ENCODE measurements at places on chromosomes 2 and 18.
A peak's percentile ranks its signal among the peaks of the same experiment; 100 is the strongest.

GRCh38 chr2:208643145-208643544 lies 236.6 kb downstream of the PTH2R start:
- DNase-seq: no peak

DNA sequence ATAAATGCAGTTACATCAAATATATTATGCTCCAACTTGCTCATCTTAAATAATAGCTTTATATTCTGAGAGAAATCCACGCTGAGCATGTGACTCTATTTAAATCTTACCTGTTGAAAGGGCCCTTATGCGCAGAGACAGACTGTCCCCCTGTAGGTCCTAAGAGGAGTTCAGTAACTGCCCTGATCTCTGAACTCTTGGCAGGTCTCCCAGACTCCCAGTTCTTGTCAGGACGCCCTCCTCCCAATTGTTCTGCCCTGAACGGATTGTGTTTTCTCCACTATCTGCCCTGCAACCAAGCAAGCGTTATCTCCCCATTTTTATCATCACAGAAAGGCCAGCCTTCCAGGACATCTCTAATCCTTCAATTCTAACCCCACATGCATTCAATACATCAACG lies 954.6 kb downstream of the TSN start:
- no peak for DNase-seq

DNA sequence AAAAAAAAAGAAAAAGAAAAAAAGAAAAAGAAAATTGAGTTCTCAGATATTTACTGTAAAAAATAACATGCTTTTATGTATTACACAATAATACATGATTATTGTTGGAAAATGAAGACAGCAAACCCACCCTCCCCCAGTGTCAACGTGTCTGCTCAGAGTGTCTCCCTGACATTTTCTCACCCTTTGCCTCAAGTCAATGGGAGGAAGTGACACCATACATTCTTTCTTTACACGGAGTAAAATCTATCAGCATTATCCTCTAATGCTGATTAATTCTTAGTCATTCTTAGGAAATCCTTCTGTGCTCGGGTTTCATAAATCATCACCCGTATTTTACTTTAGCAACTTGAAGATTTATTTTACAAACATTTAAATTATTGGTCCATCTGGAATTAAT lies 32.0 kb downstream of the CTAGE1 start:
- no peak for DNase-seq

DNA sequence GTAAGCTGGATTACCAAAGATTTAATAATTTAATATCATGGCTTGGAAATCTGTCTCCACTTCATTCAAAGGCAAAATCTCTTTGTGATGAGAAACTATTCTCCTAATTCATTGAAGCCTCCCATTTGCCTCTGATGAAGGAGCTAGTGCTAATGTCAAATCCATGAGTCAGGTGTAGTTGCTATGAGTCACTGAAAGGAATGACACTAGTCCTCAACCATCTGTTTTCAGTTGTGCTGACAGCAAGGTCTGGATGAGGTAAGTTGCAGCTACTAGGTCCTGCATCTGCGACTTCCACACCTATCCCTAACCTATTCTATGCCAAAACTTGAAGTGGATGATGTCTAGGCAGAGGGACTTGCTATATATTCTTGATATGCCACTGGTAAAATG lies 324.0 kb upstream of the UBE2E3 start:
- DNase-seq: no peak

DNA sequence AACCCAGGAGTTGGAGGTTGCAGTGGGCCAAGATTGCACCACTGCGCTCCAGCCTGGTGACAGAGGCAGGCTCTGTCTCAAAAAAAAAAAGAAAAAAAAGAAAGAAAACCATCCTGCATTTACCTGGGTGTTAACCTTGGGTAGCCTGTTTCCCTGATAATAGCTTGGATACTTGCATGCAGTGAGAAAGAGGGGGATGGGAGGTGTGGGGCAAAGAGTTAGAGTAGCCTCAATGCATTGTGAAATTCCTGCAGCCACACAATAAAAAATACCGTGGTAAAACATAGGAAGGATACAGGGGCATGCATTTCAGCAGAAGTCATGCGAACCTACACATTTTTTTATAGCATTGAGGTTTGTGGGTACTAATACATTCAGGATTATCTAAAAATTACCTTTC lies 76.6 kb upstream of the ZNF516 start:
- no peak for DNase-seq

DNA sequence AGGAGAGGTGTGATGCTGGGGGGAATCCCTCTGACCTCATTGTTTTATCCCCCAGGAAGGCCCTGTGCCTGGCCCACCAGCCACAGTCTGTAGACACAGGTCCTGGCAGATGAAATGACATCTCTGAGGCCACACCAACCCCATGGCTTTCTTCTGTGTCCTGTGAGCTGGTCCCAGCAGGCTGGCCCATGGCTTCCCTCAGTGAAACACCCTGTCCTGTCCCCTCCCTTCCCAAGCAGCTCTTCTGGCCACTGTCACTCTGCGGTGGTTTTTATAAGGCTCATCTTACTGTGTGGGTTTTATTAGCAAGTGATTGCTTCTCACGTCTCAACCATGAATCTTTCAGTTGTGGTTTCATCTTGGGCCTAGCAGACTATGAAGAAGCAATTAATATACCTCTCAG lies 102.8 kb upstream of the STPG4 start:
- no peak for DNase-seq

DNA sequence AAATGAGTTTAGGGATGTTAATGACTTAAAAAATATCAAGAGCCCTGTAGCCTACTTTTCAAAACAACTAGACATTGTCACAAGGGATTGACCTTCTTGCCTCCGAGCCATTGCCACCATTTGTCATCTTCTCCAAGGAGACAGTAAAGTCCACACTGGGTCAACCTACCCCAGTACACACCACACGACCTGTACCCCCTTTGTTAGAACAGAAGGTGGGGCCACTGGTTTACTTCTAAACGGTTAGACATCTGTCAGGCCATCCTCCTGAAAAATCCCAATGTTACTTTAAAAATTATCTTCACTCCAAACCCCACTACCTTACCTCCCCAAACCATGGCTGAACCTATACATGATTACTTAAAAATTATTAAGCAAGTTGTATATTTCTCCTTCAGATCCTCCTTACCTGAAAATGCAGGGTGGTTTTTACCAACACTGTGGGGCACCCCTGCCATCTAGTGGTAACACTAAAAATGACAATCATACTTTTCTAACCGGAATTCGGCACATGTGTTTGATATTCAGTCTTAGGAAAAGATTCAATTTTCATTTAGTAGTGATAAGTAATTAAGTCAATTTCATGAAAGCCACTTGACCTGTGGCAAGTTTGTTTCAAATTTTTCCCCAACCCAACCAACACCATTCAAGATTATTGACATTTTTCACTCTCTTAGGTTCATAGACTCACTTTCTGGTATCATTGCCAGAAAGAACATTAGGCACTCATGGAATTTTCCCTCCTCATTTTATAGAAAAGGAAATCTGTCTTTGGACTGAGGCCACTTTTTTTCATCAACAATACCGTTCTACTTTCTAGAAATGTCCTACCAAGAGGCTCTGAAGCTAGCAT lies 265.3 kb upstream of the PKDCC start:
- peak; percentile 37 for DNase-seq

- DNase-seq: peak; percentile 79
These were observed 503 bp downstream of the ZNF513 start for GRCh38 chr2:27379836-27380625.

DNA sequence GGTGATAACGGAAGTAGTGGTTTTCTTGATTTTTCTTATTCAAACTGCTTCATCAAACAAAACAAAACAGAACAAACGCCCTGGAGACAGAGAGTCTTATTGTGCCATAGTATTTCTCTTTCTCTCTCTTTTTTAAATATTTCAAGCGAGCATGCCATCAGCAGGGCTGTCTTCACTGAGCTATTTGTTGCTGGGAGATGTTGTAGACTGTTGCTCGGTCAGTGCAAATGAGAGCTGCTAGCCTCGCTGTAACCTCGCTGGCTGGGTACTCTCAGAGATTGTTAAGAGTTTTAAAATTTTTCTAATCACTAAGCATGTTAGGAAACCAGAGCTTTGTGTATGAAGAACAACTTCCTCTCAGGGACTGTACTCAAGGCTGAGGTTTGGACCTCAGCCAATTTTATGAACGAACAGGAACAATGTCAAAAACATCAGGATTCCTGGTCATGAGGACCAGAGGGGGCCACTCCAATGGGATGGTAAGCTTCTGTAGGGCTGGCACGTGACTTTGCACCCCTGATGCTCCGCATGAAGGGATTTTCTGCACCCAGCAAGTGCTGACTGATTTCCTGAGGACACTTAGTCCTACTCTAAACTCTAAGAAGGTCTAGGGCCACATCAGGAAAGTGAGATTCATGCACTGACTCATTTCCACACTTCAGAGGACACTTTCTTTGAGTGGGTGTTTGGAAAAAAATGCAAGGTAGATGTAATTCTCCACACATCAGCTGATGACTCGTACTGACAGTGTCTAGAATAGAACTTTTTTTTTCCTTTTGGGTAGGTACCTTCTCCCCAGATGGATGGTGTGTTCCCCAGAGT lies 59.8 kb upstream of the IL1R1 start:
- DNase-seq: peak; percentile 43

DNA sequence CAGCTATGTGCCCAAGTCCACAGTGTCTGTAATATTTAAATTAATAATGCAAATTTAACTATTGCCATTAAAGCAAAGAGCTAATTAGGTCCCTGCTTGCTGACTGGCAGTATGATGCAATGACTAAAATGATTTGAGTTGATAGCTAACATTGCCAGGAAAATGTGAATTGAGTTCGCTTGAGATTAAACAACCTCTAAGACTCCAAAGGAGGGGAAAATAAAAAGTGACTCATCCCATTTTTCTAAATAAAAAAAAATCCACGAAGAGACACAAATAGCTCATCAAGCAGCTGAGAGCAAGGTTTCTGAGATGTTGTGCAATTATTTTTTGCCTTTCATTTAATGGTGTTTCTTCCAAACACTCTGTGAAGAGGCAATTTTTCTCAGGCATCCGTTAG lies 413.0 kb downstream of the MTX2 start:
- DNase-seq: no peak

DNA sequence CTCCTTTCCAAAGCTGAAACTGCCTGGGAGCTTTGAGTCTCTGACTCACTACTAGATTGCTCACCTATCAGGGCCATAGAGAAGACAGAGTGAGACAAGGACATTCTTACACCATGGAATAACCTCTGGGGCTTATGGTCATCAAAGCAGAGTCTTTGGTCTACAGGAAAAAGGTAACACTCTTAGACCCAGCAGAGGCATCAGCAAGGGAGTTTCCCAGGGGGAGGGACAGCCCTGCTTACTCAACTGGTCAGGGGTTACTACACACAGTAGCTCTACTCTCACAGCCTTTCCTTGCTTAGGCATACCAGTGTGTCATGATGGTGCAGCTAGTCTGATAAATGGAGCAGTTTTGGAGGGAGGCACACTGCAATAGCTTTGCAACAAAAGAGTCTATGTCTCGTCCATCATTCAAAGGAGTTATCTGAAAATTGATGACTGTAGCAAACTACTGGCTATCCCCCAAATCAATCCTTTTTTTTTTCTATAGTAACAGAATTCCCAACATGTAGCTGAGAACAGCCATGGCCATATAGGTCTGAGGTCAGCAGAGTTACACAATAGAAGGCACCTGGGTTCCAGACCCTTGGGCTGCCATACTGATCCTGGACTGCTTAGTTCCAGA lies 22.4 kb upstream of the CD28 start:
- no peak for DNase-seq

DNA sequence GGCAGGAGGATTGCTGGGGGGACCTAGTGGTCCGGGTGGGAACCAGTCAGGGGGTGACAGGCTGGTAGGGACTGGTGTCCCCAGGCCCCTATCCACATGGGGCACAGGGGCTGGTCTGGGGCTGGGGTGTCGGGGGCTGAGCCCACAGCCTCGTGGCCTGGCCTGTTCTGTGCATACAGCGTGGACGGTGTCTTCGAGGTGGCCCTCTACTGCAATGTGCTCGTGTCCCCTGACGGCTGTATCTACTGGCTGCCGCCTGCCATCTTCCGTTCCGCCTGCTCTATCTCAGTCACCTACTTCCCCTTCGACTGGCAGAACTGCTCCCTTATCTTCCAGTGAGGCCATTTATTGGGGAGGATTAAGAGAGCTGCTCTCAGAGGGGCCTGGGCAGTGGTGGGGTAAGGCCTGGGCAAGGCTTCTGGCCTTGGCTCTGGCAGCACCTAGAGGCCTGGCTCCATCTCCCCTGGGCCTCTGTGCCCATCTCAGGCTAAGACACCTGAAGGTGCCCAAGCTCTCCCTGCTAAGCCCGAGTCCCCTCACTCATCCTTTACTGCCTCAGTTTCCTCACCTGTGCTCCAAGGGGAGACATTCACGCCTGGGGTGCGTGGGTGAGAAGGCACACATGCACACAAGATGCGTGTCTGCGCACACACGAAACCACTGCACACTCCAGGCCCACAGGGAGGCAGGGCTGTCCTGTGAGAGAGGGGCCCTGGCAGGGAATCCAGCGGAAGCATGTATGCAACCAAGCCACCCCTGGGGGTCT lies 1.9 kb downstream of the CHRNG start:
- DNase-seq: no peak

DNA sequence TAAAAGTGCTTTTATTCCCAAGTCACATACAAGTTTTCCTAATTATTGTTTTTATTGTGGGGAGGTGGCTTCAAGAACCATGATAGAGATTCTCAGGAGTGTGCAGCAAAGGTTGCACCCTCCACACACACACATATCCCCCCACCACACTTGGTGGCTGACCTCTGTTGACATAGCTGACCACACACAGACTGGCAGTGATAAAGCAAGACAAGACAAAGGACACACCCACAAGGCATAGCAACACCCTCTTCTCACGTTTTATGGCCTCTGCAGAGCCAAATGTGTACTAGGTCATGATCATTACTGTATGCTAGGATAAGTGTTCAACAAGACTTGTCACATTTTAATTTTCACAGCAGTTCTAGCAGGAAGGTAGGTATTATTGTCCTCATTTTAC lies 143.0 kb upstream of the EPC2 start:
- no peak for DNase-seq

DNA sequence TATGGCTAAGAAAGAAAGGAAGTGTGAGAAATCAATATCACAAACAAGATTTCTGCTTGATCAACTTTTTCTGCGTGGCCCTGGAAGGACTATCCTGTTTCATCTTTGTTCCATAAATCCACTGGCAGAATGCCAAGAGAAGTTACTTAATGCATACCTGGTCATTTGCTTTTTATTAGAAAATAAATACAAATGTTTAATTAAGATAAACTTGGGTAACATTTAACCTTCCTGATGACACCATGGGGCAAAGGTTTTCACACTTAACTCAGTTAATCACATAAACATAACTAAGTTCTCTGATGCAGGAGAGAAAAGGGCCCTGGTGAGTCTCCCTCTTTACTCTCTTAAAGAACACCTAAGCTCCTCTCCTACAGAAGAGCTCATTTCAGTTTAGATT lies 203.3 kb downstream of the AFF3 start:
- DNase-seq: no peak
